NCI-H1092 (cell line): ENCODE measurements at places on chromosomes 12 and 14.
A peak's percentile ranks its signal among the peaks of the same experiment; 100 is the strongest.

- DNase-seq = no peak
These were observed 7.5 kb downstream of the UTP20 start for GRCh38 chr12:101287357-101287756.

DNA sequence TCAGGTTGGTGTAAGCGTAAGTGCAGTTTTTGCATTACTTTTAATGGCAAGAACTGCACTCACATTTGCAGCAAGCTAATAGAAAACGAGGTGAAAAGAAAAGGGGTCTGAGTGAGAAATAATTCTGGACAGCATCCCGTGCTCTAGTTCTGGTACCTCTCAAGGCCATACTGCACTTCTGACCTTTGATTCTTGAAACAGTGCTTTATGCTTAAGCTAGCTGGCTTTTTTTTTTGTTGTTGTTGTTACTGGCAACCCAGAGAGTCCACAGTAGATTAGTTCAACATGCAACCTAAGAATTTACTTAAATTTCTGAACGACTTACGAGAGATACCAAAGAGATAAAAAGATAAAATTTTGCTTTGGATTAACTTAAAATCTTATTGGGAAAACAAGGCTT, 75.2 kb upstream of the PRKD1 start:
- no peak for DNase-seq

DNA sequence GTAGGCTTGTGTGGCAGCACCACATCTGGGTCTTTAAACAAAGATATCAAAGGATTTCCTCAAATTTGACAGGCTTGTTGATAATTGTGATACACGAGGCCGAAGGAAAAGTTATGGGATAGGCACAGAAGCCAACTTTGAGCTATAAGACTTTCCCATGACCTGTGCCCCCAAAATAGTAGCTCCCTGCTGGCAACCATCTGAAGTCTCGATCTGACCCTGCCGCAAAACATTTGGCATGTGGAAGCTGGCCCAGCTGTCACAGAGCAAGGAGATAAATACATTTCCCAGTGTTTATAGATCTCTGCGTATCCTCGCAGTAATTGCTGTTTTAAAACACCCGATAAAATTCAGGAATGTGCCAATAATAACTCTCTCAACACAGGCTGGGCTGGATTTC, 26.4 kb upstream of the RGS6 start:
- no peak for DNase-seq

DNA sequence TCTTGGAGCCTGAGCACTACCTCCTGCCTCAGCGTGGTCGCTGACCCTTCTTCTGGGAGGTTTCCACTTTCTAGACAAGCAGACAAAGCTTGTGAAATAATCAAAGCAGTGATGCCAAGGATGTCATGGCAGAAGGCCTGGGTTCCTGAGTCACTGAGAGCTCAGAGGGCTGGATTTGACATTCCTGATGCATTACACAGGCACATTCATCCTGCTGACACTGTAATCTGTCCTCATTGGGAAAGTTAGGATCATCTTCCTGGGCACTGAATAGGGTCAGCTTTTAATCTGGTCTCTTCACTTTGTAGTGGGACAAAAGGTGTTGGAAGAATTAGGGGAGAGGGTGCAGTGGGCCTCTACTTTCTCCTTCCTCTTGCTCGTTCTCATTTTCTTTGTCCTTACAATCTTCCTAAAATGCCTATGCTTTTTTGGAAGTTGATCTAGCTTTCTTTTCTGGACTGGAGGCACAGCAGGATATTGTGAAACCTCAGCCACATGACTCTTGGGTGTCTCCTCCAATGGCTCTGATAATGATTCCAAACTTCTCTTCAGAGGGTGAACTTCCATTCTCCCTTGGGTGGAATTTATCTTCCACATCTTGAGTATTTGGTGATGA, 29.6 kb downstream of the EEA1 start:
- no peak for DNase-seq

- no peak for DNase-seq
These were observed 200.2 kb upstream of the MYL2 start for GRCh38 chr12:111120578-111120977.

DNA sequence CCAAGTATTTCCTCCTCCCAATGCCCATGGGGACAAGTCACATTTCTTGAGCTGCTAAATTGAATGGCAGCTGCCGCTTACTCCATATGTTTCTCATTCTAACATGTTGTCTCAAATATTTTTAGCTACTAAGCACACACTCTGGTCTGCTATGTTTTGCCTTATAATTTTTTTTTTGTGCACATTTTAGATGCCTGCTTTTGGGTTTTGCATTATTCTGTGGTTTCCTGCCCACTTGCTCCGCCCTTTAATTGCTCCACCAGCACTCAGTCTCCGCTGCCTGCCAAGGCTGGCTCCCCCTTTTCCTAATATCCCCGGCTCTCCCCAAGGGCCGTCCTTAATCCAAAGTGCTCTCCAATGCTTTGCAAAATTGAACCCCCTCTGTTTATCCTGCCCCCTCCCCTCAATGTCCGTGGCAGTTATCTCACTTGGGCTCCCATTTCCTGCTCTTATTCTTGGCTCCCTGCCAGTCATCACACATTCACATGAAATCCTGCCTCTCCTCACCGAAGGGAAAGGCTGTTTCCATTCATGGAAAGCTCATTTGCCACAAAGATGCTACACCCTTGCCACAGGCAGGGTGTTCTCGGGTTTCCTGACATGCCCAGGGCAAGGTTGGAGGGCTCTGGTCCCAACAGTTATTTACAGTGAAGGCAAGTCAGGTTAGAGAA, 79.4 kb downstream of the C12orf75 start:
- peak; percentile 94 for DNase-seq

DNA sequence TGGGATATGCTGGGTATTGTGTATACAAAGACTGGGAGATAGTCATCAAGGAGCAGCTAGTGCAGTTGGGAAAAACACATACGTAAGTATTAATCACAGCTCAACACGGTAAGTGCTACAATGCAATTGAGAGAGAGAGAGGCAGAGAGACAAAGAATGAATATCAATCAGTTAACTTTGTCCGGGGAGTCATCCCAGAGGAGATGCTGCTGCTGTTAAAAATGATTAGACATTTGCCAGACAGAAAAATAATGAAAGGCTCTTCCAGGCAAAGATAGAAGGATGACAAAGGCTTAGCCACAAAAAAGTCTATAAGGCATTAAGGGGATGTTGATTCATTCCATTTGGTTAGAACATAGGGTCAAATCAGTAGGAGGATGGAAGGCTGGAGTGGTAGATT, 45.1 kb downstream of the AKAP6 start:
- DNase-seq = no peak

- DNase-seq = peak; percentile 21
These were observed 176.0 kb upstream of the DYRK2 start for GRCh38 chr12:67472539-67472938.

- DNase-seq = no peak
These were observed 3.8 kb upstream of the SIVA1 start for GRCh38 chr14:104749111-104749649.

- no peak for DNase-seq
These were observed 142.1 kb downstream of the SLC16A7 start for GRCh38 chr12:59737725-59738463.

GRCh38 chr12:68237619-68238018, 12.0 kb upstream of the IL26 start:
- no peak for DNase-seq

DNA sequence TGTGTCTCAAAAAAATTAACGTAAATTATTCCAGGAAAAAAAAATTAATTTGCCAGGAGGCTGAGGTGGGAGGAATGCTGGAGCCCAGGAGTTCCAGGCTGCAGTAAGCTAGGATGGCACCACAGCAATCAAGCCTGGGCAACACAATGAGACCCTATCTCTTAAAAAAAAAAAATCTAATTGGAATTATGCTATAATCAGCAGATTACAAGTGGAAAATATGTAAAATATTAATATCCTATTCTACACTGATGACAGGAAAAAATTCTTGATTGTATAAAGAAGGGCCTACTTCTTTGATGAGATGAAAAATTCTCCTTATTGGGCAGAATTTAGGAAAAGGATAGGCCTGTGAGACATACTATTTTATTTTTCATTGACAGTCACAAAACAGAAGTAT, 114.0 kb downstream of the RALGAPA1 start:
- no peak for DNase-seq

- DNase-seq = peak; percentile 26
These were observed 137.7 kb downstream of the SPTSSA start for GRCh38 chr14:34324363-34324795.

- no peak for DNase-seq
These were observed 75.1 kb downstream of the SLC24A4 start for GRCh38 chr14:92397953-92398564.

DNA sequence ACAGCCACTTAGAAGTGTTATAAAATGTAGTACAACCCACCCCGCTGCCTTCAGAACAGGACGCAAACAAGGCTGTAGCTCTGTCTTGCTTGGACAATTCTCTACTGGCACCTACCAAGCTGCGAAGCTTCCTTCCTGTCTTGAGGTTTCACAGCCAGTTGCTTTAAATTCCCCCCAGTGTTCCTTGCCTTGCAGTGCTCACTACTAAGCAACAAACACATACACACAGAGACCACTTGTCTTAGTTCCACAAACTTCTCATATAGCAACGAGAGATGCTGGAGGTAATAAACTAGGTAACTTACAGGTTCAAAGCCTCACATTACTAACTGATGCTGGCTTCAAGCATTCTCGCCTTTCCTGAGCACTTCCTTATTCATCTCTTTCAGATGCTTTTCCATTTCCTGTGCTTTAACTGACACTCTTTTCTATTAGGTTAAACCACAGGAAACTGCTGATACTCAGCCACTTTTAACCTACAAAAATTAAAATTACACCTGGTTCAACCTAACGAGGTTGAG, 91.5 kb upstream of the PTGDR start:
- DNase-seq = no peak

DNA sequence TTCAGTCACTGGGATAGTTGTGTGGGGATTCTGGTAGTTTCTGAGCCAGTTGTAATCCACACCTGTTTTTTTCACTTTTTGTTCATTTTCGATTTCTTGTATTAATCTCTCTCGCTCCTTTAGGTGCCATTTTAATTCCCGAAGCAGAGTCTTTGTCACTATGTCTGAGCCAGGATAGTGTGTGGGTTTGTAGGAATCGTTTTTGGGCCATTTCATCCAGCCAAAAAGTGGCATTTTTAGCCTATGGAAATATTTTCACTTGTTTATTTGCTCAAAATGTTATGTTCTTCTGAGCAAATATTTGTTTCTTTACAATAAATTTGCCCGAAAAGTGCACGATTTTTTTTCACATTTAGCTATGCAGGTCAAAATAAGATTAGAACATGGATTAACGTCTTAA, 867 bp downstream of the RD3L start:
- DNase-seq = no peak

GRCh38 chr12:89648211-89648930, 60.3 kb downstream of the ATP2B1 start:
- DNase-seq = no peak

- DNase-seq = no peak
These were observed 28.7 kb downstream of the MLXIP start for GRCh38 chr12:122107261-122107660.

DNA sequence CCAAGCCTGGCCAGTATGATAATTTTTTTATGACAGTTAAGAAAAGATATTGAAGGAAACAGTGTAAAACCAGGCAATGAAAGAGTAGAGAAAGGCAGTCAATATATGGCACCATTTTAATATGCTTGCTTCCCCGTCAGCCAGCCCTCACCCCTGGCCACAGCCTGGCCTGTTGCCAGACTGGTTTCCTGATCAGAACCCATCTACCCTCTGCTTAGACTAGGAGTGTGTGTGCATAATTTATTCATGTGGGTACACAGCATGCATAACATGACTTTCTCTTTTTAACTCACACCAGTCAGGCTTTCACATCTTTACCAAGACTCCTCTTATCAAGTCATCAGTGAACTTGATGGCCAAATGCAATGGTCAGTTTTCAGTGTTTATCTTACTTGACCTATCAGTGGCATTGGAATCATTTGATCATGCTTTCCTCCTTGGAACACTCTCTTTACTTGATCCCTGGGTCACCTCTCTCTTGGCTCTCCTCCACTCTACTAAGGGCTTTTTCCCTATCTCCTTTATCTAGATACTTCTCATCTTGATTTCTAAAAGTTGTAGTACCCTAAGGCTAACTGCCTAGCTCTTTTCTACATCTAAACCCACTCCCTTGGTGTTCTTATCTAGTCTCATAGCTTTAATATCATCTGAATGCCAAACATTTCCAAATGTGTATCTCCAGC, 10.0 kb upstream of the GPR19 start:
- DNase-seq = no peak

DNA sequence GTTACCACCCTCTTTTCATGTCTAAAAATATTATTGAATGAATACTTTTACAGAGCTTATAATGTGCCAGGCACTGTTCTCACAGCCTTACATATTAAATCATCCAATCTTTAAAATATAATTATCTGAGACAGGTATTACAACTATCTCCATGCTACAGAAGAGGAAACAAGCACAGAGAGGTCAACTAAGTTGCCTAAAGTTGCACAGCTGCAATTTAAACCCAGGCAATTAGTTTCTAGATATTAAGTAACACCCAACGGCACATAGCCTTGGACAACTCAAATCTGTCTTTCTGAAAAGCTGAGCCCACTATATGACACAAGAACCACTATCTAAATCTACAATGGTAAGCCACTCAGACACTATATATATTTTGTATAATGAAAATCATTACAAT, 92.6 kb downstream of the SLC2A13 start:
- no peak for DNase-seq

- no peak for DNase-seq
These were observed 80.4 kb downstream of the RASSF9 start for GRCh38 chr12:85755760-85756159.
